ENCODE measurements at places on chromosomes 2 and 18.

GRCh38 chr2:72548081-72548764 lies 277.6 kb downstream of the EXOC6B start:
- no peak for DNase-seq

DNA sequence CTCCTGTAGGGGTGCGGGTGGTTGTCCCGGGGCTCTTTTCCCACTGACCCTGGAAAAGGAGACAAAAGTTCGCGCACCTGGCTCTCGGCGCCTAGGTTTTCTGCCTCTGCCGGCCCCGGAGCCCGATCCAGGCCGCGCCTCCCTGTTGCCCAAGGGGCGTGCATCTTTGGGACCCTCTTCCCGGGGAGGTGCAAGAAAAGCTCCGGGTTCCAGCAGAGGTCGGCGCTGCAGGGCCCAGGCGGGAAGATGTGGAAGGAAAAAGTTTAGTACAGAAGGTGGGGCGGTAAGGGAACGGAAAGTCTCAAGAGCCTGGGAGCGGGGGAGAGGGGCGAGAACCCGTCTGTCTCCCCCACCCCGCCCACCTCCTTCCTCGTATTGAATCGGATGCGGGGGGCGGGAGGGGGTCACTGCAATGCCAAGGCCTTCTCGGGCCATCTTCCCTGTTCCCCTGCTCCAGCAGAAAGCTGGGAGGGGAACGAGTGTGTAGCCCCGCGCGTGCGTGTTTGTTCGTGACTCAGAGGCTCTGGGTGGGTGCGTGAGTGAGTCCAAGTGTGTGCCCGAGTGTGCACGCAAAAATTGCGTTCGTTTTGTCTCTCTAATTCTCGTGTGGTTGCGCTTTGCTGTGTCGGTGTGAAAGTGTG lies 6.3 kb upstream of the EN1 start:
- DNase-seq, result no peak

DNA sequence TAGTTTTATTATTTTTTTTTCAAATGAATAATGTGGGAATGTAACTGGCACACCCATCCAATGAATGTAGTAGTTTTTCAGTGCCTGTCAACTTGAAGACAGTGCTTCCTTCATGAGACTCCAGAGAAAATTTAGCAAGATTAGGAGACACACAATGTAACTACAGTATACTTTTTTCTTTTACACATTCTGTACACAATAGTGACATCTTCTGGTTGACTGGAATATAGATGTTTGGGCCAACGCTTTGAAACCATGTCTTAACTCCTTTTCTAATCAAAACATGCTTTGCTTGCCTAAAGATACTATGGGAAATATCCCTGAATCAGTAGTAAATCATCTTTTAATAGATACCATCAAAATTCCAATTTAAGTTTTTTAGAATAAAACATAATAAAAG lies 229.5 kb upstream of the ZC3H15 start:
- DNase-seq, result no peak

GRCh38 chr18:24669502-24669901 lies 209.1 kb downstream of the HRH4 start:
- DNase-seq, result no peak

GRCh38 chr2:68901199-68901514 lies 30.0 kb upstream of the BMP10 start:
- no peak for DNase-seq

DNA sequence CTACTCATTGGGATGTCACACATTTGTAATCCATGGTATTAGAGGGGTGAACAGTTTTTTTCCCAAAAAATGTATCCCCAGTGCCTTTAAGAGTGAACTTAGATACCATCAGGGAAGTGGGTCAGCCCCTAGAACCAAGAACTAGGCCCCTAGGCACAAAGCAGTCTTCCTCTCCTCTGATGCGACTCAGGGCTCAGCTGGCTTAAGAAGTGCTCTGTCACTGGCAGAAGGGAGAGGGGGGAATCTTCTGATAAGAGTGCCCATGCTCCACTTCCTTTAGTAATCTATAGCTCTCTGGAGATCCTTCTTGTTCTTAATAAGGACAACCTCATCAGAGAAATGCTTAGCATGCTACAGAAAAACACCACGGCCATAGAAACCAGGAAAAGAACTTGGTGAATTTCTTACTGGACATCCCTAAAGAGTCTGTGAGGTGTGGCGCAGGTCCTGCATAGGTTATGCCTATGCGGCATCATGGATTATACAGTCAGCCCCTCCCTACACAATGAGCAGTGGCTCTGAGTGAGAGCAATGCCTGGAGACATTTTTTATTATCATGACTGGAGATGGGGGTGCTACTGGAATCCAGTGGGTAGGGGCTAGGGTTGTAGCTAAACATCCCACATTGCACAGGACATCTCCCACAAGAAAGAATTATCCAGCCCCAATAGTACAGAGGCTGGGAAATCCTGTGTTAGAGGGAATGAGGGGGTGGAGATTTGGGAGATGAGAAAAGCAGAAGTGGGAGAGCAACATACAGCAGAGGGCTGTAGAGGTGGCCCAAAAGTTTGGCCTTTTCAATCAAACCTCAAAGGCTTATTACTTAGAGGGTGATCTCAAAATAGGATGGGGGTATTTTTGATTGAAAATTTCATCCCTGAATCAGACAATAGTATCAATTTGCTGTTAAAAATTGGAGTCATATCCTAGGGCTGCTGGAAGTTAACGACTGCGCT lies 21.7 kb upstream of the ZNF385B start:
- no peak for DNase-seq

DNA sequence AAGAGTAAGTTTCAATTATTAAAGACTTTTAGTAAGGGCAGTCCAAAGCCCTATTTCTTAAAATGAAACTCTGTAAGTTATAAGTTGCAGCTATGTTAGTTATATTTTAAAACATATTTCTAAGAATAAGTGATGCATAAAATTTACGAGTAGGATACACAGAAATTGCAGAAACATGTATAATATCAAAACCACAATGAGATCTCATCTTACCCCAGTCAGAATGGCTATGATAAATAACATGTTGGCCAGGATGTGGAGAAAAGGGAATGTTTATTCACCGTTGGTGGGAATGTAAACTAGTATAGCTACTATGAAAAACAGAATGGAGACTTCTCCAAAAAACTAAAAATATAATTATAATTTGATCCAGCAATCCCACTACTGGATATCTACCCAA lies 201.2 kb downstream of the CBLN2 start:
- DNase-seq, result no peak

- no peak for DNase-seq
These were observed 30.4 kb upstream of the MGAT4A start for GRCh38 chr2:98761267-98761781.

DNA sequence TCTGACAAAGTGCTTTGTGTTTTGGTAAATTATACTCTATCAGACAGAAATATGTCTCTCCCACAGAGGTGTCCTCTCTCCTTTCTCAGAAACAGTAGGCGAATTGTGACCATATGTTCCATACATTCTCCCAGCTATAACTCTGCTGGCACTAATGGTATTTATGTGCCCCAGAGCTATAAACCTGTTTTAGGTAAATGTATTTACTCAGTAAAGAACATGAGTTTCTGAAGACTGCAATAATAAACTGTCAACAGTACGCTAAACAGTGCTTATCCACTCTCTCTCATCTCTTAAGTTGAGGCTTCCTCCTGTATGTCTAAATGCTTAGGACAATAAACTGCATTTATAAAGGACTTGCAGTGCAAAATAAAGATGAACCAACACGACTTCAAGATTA lies 58.5 kb downstream of the ITGA4 start:
- DNase-seq, result no peak

GRCh38 chr18:37199741-37200140 lies 365.9 kb downstream of the CELF4 start:
- DNase-seq, result no peak

- no peak for DNase-seq
These were observed 1.9 kb downstream of the ADCYAP1 start for GRCh38 chr18:906416-907114.

DNA sequence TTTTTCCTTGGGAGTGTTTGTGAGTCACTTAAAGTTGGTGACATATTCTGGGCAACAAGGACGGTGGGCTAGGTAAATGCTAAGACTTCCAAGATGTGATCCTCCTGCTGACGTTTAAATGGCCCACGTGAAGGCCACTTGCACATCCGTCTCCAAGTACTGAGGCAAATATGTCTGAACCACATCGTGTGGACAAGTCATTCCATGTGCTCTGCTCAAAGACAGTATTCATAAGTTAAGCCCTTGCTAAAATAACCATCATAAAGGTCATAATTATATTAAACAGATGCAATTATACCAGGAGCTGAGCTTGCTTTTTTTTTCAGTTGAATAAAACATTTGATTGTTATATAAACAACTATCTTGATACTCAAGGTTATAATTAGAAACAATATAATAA lies 44.8 kb downstream of the SPP2 start:
- no peak for DNase-seq

DNA sequence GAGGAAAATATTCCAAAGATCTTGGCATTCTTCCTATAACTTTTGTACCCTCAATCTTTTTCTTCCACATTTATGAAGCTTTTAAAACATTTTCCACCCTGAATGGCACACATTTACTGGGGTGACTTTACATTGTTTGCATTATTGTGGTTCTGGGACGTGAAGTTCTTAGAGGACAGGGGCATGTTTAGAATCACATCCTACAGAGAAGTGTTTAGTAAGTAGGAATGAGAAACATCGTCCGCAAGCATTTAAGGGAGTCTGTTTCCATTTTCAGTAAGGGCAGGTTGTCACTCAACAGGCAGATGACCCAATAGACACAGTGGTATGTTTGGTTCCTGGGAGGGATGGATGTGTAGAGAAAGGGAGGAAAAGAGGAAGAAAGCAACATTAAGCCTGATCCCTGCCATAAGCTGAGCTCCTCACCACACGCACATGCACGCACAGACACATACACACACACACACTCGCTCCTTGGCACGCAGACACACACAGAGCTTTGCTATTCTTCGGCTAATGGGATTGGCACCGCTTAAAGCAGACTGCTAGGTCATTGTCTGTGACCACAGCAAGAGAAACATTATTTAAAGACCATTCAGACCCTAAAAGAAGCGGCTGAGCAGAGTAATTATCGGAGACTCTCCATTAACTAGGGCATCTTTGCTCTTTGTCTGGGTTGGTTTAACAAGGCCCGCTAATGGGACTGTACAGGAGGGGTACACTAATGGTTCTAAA lies 14.2 kb upstream of the PLEKHM3 start:
- no peak for DNase-seq

GRCh38 chr18:44134447-44134846 lies 546.2 kb upstream of the SETBP1 start:
- no peak for DNase-seq

DNA sequence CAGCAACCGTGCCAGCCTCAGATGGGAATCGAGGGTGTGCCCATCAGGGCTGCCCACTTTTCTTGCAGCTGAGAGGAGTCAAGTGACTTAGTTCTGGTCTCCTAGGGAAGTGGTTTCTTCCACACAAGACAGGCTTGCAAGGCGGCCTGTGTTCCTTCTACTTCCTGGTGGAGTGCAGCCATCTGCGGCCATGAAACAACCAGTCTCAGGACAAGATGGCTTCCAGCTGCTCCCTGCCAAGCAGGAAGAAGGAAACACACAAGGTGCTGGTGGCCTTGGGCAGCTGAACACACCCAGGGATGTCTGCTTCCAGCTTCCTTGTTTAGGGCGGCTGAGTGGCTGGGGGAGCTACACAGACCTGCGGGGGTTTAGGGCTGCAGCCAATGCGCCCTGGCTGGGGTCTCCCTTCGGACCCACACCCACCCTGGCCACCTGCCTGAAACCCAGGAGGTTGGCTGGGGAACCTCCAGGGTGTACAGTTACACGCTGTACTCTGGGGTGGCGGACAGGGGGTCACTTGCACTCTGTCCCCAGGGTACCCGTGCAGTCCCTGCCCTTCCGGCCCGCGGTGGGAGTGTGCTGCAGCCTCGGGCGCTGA lies 34.7 kb downstream of the PTPN18 start:
- no peak for DNase-seq

All from amygdala (tissue), 56 donors.